Suppressor macrophage (primary cell): ENCODE measurements at places on chromosomes 12 and 14.

DNA sequence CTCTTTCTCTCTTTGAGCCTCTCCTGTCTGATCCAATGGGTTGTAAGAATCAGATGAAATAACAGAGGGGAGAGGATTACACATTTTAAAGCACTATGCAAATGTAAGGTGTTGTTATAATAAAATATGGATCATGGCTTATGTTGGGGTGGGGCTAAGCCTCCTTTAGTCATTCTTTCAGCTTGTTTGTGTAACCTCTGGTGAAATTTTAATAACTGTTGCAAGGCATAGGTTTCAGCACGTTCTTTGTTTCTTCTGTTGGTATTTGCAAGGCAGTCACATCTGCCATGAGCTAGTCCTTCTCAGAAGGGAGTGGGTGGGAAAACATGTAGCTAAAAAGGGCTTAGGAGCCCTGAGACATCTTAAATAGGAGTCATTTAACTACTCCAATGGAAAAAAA is 74.8 kb upstream of the FRMD6 start:
- no peak for DNase-seq

DNA sequence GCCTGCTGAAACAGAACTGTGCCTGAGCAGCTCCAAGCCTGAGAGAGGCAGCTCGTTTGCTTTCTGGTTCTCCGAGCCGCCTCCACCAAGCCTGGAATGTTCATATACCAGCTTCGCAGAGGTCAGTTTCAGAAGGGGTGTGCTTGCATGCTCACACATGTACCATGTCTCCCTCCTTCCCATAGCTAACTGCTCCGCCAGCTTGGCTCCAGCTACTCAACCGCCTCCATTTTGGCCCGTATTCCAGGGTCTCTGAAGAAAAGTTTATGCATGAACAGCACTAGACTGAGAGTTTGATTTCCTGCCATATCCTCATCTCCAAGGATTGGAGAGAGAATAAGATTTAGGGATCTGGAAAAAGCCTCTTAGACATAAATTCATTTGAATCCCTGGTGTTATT is 103.7 kb downstream of the SMOC1 start:
- DNase-seq, result no peak

DNA sequence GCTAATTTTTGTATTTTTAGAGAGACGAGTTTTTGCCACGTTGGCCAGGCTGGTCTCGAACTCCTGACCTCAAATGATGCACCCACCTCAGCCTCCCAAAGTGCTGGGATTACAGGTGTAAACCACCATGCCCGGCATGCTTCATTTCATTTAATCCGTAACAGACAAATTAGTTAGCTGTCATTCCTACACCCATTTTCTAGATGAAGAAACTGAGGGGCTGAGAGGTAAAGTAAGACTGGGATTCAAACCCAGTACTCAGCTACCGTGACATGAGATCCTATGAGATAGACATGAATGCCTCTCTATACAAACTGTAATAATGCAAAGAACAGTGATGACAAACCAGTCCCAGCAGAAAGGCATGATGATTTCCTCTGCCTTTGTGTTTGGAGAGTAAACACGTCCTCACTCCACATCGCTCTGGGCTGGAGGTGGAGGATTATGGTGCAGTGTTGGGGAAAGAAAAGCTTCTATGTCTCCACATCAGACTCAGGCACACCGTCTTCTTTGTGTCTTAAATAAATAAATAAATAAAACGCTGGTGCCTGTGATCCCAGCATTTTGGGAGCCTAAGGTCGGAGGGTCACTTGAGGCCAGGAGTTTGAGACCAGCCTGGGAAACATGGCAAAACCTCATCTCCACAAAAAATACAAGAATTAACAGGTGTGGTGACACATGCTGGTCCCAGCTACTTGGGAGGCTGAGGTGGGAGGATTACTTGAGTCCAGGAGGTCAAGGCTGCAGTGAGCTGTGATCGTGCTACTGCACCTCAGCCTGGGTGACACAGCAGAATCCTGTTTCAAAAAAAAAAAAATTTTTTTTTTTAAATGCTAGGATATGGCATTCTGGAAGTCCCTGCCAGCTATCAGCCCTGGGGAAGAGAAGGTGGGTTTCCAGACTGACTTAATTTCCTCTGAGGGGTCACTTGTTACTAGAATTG is 10.5 kb downstream of the VSX2 start:
- no peak for DNase-seq

DNA sequence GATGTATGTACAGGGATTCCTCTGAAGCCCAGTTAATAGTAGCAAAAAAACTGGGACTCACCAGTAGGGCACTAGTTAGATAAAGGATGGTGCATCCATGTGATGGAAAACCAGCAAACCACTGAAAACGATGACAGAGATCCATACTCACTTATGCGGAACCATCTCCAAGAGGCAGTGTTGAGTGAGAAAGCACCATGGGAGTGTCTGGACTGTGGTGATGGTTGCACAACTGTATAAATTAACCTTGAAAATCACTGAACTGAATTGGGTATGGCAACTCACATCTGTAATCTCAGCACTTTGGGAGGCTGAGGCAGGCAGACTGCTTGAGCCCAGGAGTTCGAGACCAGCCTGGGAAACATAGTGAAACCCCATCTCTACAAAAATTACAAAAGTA is 53.6 kb upstream of the ZFP36L1 start:
- no peak for DNase-seq

- no peak for DNase-seq
These were observed 91.5 kb downstream of the FBXL14 start for GRCh38 chr12:1502831-1503230.

DNA sequence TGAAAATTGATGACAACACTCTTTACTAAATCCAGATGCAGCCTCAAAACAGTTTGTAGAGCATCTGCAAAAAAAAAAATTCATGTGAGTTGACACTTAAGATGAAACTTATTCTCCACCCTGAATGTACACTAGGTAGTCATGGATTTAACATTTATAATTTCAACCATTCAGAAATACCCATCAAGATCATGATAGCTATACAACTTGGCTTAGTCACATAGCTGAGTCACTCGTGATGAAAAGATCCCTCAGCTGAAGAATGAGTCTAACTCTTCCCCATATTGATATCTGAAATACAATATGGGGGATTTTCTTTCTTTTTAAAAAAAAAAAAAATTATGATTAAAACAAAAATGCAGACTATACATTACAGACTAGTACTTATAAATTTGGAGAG is 104.8 kb upstream of the PLEKHG7 start:
- peak; percentile 42 for DNase-seq

GRCh38 chr14:24329736-24330135 is 5.1 kb downstream of the ADCY4 start:
- DNase-seq, result peak; percentile 91

GRCh38 chr14:39841088-39841487 is 408.9 kb upstream of the FBXO33 start:
- DNase-seq, result no peak

GRCh38 chr14:24253936-24254335 is 9.0 kb downstream of the TGM1 start:
- DNase-seq, result no peak

DNA sequence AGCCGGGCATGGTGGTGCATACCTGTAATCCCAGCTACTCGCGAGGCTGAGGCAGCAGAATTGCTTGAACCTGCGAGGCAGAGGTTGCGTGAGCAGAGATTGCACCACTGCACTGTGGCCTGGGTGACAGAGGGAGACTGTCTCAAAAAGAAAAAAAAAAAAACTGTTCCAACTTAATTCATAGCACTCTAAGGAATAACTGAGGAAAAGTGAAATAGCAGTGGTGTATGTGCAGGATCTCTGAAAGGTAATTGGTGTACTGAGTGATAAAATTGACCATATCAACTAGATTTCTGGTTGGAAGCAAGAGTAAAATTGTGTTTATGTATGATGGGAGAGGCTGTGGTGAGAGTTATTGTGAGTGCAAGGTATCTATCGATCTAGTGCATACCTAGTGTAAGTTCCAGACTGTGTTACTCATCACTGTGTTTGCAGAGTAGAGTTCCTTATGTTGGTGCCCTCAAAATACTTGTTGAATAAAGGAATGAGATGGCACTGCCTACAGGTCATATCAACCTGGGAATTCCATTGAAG is 6.3 kb downstream of the CAND1 start:
- no peak for DNase-seq

DNA sequence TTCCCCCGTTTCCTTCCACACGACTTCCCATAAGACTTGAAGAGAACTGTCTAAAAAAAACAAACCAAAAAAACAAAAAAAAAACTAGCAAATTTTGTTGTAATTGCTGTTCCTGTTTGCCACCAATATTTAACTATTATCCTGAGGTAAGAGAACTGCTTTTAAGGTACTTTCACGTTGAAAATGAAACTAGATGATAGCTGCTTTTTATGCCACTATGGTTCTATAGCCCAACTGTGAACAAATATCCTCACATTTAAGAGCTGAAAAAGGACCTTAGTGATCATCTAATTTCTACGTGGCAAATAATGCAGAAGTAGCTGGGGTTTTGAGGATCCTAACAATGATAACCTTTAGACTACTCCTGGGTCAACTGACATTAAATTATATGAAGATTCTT is 98.6 kb downstream of the TAOK3 start:
- DNase-seq, result peak; percentile 10
